Aorta (tissue), 5 donors: ENCODE measurements at places on chromosomes 7 and 10. TPM values are rescaled to one million over a fixed set of nuclear protein-coding genes. Genes with fewer than 3 reads are reported as not detected.

LRIT1 gene
- total RNA-seq, result not detected

CAMK2B gene
- total RNA-seq, result 4.4 TPM

TACR2 gene
- total RNA-seq, result not detected

TAS2R16 gene
- total RNA-seq, result not detected

DNA sequence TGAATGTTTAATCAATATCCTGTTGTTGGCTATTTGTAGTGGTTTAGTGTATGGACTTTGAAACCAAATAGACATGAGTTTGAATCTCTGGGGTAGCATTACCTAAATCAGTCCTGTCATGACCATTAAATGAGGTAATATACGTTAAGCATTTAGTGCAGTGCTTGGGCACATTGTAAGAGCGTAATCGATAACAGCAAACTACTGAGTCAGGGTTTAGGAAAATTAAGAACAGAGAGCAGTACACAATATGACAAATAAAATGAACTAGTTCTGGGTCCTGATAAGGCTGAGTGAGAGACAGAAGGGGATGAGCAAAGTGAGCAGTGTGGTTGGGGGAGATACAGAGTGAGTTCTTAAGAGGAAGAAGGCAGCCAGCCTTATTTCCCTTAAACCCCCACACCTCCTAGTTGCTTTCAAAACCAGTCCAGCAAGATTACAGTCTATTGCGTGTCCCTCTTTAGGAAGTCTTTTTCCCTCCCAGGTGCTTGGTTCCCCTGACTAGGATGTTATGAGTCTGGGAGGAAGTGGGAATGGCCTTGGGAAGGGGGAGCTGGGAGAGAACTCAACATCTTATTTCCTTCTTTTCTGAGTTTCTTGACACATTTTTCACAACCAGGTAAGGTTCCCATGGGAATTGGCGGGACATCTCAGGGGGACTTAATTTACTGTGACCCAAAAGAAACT, 171.0 kb downstream of the SND1 start:
- no peak for DNase-seq
